ENCODE measurements at places on chromosomes 12 and 14.

DNA sequence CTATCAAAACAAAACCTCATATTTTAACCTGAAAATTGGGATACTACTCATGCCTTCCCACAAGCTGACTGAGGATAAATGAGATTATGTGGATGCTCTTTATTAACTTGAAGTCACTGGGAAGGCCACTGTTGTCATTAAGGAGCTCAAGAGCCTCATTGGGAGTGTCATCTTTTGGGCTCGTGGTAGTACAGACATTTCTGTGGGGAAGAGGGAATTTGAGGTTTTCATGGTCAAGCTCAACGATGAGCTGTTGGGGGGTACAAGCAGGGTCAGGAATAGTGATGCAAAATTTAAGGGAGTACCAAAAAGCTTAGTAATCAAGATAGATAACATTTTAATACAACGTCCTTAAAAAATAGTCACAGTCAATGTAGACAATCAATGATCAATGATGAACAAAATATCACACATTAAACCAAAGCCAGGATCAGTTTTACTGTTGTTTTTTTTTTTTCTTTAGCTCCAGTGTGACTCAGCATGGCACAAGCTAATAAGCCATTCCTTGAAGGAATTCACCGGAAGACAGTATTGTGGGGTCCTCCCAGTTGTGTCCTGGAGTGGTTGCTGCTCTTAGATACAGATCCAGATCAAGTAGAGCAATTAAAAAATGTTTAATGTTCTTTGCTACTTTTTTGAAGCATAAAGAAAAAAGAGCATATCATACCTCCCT lies 130.9 kb downstream of the C12orf75 start:
- no peak for DNase-seq

- no peak for DNase-seq
These were observed 381.7 kb upstream of the CCDC196 start for GRCh38 chr14:66104486-66104885.

DNA sequence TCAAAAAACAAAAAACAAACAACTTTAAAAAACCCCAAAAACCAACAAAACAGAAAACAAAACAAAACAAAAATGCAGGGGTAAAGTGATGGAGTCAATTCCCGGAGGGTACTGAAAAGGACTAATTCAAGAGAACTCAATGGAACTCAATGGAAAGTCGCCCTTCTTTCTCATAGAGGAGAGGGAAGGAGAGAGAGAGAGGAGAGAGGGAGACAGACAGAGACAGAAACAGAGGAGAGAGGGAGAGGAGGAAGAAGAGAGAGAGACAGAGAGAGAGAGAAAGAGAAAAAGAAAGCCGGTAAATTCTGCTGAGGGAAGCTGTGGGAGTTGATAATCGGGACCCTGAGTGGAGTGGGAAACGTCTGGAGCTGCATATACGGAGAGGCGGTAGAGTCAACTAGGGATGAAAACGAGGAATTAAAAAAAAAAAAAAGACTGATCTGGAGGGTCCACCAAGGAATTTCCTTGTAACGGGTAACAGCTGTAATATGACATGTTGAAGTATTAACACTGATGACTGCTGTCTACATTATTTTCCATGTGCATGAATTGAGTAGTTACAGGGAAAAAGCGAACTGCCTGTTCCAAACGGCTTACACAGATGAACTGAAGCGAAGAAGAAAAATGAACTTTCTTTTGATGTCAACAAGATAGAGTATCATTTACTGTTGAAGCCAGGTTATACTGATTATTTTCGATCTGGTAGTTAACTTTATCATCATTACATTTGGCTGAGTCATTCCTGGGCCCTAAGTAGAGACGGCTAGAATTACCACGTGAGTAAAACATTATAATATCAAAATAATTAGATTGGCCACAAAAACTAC lies 934 bp upstream of the ZC2HC1C start:
- DNase-seq, result no peak

GRCh38 chr12:16515666-16516065 lies 90.3 kb downstream of the LMO3 start:
- no peak for DNase-seq

GRCh38 chr12:88052686-88053085 lies 23.5 kb upstream of the C12orf50 start:
- no peak for DNase-seq

GRCh38 chr12:95731519-95731958 lies 59.0 kb downstream of the NTN4 start:
- no peak for DNase-seq

DNA sequence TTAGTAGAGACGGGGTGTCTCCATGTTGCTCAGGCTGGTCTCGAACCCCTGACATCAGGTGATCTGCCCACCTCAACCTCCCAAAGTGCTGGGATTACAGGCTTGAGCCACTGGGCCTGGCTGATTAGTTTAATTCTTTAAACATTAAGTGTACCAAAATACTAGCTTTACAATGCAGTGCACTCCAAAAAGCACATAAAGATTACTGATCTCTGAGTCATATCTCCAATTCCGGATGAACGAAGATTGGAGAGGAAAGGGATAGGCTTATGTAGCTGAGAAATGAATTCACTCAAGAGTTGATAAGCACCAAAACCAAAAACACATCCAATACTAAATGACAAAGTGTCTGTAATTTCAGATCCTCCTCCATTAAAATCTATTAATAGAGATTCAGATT lies 15.1 kb downstream of the NAV3 start:
- no peak for DNase-seq
